ENCODE measurements at places on chromosomes 7 and 10.
A peak's percentile ranks its signal among the peaks of the same experiment; 100 is the strongest.

- DNase-seq: no peak
These were observed 66.7 kb upstream of the IL6 start for GRCh38 chr7:22660293-22660692.

- DNase-seq: no peak
These were observed 186.8 kb downstream of the CTTNBP2 start for GRCh38 chr7:117686311-117686935.

DNA sequence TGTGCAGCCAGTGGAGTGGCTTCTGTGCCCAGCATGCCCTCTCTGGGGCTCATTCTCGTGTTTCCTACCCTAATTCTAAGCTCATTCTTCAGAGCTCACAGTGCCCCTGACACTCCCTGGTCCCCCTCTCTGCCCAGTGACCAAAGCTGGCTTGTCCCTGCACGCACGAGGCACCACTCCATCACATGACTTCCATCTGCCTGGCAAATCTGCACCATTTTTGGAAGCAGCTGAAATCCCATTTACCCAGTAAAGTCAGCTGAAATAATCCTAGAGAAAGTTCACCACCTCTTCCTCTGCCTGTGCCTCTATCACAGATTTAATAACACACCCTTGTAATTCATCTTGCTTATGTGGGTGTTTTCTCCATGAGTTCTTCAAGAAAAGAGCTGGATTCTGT, 616.9 kb downstream of the PTPRN2 start:
- DNase-seq: no peak

DNA sequence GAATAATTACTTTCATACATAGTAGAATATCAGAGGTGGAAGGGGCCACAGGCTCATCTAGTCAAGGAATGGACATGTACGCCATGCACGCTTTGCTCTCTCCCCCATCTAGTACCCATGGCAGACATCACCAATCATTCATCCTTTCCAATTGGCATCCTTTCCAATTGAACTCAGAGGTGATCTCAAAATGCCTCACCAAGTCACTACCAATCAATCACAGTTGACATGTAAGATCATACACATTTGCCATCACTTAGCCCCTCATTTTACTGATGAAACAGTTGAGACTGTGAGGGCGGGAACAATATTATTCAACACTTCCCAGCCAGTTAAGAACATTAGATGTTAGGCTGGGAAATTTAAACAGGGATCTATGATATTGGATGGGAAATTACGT, 308.4 kb downstream of the FGFR2 start:
- DNase-seq: no peak

- DNase-seq: no peak
These were observed 25.1 kb upstream of the LAMB1 start for GRCh38 chr7:108028111-108028510.

- no peak for DNase-seq
These were observed 314.1 kb upstream of the ETV1 start for GRCh38 chr7:14303536-14303935.

- no peak for DNase-seq
These were observed 440.1 kb downstream of the KCNMA1 start for GRCh38 chr10:77197544-77197943.

- DNase-seq: no peak
These were observed 56.0 kb downstream of the THSD7A start for GRCh38 chr7:11776039-11776438.

- no peak for DNase-seq
These were observed 5.4 kb downstream of the TMEM178B start for GRCh38 chr7:141079219-141079618.

DNA sequence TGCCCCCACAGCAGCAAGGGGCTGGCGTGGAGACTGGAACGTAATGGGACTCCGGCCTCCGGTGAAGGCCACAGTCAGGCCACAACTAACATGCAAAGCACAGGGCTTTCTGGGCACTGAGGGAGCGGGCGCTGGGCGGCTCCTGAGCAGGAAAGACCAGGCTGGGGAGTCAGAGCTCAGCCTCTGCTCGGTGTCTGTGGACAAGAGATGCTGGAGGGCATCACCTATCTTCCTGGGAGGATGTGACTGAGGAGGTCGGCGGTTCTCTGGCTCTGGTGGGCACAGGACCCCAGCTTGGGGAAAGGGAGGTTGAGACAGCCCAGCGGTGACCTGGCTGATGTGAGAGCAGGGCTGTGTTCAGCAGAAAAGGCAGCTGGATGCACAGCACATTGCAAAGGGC, 11.7 kb downstream of the CNPY1 start:
- DNase-seq: no peak

GRCh38 chr10:49324711-49325110, 25.7 kb downstream of the C10orf71 start:
- DNase-seq: peak; percentile 31

DNA sequence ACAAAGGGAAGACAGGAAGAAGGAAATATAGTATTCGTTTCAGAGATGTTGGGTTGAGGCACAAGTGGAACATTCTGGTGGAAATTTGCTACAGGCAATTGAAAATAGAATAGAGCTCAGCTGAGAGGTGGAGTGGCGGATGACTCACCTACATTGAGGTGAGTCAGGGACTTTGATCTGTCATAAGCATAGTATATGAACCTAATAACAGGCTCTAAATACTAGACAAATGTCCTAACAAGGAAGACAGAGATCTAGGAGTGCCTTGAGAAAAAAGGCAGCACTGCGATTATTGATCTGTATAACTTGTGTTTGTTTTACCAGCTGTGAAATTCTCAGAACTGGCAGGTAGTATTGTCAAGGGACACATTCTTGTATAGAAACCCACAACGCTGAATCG, 907 bp upstream of the IFRD1 start:
- DNase-seq: no peak

DNA sequence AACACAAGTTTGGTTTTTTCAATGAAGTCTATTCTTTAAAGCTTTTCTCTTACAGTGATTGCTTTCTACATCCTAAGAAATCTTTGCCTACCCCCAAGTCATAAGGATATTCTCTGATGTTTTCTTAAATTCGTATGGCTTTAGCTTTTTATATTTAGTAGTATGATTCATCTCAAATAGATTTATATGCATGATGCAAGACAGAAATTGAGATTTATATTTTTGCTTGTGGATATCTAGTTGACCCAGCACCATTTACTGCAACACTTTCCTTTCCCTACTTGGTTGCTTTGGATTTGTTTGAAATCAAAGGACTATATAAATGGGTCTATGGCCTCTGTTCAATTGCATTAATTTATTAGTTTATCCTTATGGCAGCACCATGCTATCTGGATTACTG, 113.9 kb downstream of the ZNF438 start:
- DNase-seq: no peak

DNA sequence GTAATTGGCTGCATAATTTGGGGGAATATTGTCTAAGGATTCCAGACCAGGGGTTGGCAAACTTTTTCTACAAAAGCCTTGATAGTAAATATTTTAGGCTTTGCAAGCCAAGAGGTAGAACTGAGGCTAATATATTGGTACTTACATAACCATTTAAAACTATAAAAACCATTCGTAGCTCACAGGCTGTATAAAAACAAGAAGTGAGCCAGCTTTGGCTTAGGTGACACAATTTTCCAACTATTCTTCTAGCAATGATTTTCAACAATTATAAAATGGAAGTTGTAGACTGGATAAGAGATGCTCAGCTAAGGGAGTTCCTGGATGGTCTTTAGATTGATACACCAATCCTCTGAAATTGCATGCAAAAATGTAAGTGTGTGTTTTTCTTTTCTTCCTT, 1.4 kb downstream of the GPR141 start:
- peak; percentile 27 for DNase-seq

- DNase-seq: no peak
These were observed 31.8 kb downstream of the KLRG2 start for GRCh38 chr7:139451638-139452037.

- no peak for DNase-seq
These were observed 8.4 kb upstream of the PANK1 start for GRCh38 chr10:89653410-89653869.

DNA sequence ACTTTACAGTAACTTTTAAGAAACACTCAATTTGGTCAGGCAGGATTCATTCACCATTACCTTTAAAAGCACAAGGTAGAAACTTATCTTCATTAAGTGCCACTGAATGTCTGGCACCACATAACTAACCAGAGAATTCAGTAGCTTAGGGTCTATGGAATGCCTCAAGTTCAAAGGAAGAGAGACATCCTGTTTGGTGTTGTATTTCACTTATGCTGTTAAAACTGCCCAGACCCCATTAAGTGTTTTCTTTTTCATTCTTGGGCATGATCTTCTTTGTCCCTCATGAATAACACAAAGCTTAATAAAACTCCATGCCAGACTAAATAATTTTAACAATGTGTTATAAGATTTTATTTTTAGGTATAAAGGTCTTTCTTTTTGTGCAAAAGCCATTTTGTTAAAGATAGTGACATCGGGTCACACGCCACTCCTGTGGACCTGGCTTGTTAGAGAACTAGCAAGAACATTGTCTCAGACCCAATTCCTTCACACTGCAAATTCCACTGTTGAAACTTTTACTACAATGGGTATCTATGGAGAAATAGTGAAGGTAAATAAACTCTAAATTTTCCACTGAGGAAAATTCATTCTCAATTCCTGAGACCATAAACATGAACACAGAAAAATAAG, 221.0 kb downstream of the TWIST1 start:
- DNase-seq: no peak

DNA sequence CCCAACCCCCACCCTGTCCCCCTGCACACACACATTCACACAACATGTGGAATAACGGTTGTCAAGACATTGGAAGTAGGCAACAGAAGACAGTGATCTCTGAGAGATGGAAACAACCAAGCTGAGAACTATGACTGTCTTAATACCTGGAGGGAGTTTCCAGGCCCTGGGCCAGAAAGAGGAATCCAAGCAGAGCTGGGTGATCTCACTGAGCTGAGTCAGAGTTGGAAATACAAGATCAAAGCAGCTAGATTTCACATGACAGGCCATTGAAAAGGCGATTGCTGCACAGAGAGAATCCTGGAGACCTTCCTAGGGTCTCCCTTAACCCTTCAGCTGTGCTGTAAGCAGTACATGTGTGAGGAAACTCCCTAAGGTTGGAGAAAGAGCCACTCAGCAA, 165.8 kb upstream of the PRSS1 start:
- peak; percentile 83 for DNase-seq

GRCh38 chr10:89301232-89301631, 614 bp upstream of the IFIT2 start:
- peak; percentile 87 for DNase-seq

DNA sequence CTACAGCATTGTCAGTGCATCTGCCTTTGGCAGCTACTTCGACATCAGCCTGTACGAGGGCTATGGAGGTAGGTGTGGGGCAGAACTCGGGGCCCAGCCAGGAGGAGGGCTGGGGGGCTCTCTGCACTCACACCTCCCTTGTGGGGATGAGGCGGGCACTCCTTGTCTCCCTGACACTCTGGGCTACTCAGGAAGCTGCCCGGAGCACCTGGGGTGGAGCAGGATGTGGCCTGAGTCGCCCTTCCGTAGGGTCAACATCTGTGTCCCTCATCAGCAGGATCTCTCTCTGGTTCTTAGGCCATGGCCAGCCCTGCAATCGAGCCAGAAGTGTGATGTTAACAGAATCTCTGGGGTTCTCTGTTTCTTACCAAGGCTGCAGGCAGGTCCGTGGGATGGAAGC, 40.2 kb downstream of the C10orf105 start:
- no peak for DNase-seq

DNA sequence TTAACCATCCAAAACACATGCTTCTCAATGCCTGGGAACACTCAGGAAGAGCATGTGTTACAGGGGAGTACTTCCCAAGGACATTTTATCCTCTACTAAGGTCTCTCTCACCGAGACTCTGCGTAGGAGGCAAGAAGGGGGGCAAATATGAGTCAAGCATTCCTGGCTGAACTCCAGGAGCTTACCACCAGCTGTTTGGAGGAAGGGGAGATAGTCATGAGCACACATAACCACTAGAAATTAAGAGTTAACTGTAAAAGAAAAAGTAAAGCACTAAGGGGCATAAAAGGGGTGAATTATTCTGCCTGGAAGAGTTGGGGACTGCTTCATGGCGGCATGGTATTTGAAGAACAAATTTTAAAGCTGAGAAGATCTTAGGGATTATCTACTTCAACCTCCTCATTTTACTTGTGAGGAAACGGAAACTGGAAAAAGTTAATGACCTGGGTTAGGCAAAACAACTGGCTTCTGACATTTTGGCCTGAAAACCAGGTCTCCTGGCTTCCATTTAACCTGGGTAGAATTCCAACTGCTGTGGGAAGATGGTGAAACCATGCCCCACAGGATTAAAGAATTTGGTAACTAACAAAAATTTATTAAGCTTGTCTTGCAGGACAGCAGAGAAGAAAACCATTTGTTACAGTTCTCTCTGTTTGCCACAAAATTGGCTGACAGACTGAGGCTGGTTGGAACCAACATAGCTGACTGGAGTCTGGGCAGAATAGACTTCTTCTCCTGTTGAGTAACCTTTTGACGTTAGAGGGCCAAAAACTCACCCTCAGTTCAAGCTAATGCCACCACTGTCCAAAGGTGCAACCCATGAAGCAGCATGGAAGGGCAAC, 85.5 kb downstream of the SLC25A13 start:
- no peak for DNase-seq

GRCh38 chr10:132914732-132915131, 27.6 kb downstream of the CFAP46 start:
- DNase-seq: no peak

DNA sequence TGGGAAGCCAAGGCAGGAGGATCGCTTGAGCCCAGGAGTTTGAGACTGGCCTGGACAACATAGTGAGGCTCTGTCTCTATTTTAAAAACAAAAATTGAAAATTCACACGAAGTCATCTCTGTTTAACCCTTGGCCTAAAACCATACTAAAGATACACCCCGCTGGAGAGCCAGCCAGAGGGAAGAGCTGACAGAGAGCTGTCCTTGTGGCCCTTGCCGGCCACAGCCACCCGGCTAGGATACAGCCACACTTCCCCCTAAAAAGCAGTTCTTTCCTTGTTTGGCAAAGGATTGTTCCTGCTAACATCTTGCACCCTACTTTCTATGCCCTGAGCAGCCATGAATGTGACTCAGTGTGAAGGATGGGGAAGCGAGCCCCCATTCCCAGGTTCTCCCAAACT, 49.6 kb downstream of the SH3PXD2A start:
- DNase-seq: no peak

DNA sequence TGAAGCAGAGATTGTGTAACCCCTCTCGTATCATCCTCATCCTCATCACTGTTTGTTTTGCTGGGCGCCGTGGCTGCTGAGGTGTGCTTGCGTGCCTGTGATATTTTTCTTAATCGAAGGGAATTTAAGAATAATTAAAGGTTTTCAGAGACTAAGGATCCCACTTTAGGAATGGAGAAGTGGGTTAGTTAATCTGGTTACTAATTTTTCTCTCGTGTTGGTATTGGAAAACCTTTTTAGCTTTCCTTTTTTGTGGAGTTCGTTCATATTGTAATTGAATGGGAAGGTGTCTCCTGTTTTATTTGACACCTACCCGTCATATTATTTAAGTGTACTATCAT, 1.3 kb downstream of the UBN2 start:
- no peak for DNase-seq

- DNase-seq: no peak
These were observed 478.0 kb downstream of the KCNMA1 start for GRCh38 chr10:77159538-77160110.

All from inflammatory macrophage (primary cell).